ENCODE measurements at places on chromosomes 6 and 20.
A peak's percentile ranks its signal among the peaks of the same experiment; 100 is the strongest.

DNA sequence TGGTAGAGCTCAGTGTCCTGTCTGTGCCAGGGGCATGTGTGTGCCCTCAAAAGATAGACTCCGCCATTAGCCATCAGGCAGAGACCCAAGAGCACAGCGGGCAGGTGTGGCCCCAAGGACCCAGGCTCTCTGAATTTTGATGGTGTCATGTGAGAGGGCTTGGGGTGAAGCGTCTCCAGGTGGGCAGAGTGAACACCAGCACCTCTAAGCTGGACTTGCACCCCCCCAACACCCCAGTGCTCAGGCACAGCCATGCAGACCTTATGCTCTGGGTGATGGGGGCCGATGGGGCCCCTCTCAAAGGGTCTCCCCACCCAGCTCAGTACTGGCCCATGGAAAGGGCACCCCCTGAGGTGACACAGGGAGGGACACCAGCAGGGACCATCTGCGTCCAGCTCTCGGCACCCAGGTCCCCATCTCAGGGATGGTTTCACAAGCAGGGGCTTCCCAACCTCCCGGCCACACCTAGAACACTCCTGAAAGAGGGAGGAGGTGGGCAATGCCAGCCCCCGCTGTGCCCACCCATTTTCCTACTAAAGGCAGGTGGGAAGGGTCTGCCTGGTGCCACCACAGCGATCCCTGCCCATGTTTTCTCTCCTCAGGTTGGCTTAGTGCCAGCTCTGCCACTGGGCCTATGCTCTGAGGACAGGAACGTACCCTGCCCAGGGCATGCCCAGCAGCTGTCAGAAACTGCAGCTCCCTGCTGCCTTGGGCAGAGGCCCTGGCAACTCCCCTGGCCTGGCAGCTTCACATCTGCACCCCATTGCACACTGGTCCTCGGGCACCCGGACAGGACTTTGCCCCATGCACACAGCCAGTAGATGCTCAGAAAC is 3.5 kb downstream of the CST7 start:
- DNase-seq: peak; percentile 15

- DNase-seq: no peak
Observed at GRCh38 chr6:168825226-168826077, 384.5 kb downstream of the SMOC2 start.

DNA sequence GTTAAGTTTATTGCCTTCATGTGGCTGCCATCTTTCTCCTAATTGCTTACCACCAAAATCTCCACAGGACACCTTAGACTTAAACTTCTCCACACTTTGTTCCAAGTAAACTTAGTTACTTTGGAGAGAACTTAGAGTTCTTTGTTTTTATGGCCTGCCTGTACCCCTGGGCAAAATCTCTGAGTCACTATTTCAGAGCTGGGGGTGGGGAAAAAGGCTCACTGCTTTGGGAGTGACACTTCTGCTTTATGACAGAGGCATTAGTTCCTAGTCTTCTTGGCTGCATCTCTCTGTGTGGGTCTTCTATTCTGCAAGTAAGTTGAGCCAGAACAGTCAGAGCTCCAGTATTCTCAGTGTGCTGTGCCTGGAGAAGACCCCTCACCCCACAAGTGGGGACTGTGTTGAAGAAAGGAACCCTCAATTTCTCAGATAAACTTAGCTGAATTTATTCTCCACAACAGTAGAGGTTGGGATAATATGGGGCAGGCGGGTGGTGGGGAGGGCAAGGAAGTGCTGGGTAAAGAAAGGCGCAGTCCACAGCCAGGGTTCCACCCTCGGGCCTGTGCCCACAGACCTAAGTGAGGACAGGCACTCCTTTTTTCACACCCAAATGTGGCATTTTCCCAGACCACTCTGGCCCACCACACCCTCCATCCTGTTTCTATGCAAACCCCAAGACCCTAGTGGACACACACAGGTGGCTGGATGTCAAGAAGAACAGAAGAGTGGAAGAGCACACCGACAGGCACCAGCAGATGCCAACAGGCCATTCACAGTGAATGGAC is 636.6 kb upstream of the MAN1A1 start:
- no peak for DNase-seq

- no peak for DNase-seq
Observed at GRCh38 chr20:25273541-25274358, 25.9 kb downstream of the PYGB start.

GRCh38 chr6:35392111-35392702 is 49.8 kb downstream of the PPARD start:
- DNase-seq: peak; percentile 94

- DNase-seq: no peak
Observed at GRCh38 chr20:61881416-61881815, 184.3 kb downstream of the TAF4 start.

DNA sequence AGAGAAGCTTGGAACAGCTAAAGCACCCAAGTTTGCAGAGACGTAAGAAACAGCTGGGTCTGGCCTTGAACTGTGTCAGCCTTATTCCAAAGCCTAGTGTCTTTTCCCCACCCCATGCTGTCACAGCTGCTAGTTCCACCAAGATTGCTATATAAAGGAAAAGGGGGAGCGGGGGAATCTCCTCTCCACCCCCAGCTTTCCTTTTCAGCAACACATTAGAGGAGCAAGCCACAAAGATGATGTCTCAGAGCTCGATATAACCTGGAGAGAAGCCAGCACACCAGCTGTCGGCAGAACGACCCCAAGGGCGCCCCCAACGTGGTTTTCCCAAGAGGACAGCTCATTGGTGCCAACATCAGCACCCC is 36.5 kb downstream of the ATP9A start:
- DNase-seq: no peak

- no peak for DNase-seq
Observed at GRCh38 chr6:170460641-170461040, 92.5 kb downstream of the PSMB1 start.

DNA sequence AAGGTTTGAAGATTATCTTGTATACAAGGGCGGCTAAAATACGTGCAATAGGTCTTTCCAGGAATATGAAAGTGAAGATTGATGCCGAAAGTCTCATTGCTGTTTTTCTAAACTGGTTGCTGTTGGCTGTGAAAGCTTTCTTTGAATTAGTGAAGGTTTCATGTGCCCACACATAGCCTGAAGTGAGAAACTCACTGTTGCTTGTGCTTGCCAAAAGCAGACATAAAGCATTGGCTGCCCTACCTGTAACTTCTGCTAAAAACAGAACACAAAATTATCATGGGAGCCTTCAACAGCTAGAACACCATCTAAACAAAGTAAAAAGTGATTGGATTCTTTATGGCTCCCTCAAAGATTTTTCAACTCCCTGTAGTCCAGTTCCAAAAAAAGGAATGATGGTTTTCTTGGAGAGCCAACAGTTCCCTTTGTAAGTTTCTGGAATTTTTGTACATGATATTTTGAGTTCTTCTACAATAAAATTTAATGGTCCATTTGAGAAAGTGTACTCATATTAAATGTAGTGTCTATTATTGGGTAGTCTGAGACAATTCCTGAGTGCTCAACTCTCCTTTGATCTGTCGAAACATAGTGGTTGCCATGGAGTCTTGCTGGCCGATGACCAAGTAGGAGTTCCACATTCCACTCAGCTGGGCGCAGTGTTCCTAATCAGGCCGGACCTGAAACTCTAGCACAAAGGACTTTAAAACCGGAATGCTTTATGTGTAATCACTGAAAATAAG is 68.5 kb downstream of the PLEKHG1 start:
- peak; percentile 92 for DNase-seq

DNA sequence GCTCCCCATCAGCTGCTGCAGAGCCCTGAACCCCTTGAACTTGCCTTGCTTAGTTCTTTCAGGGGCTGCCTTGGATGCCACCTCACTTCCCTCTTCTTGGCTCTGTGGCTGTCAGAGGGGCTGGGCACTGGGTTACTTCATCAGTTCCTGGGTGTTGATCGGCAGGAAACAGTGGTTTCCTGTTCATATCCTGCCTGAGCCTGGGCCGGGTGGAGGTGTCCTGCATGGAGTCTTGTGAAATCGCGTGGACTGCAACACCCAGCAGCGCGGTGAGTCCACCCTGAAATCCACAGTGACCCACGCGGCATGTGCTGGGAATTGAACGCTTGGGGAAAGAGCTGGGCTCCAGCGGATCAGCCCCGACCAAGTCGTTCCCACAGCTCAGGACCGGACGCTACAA is 97.5 kb downstream of the CDH26 start:
- no peak for DNase-seq

DNA sequence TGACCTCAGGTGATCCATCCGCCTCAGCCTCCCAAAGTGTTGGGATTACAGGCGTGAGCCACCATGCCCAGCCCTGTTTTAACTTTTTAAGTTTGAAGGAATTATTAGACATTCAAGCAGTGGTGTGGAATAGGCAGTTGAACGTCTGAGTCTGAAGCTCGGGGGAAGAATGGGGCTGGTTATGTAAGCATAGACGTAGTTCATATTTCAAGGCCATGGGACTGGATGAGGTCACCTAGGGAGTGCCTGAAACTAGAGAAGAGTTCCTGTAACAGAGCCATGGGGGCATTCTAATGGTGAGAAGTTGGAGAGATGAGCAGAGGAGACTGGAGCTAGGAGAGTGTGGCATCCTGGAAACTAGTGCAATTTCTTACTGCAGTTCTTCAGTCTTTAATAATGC is 6.4 kb downstream of the CDKAL1 start:
- DNase-seq: no peak

DNA sequence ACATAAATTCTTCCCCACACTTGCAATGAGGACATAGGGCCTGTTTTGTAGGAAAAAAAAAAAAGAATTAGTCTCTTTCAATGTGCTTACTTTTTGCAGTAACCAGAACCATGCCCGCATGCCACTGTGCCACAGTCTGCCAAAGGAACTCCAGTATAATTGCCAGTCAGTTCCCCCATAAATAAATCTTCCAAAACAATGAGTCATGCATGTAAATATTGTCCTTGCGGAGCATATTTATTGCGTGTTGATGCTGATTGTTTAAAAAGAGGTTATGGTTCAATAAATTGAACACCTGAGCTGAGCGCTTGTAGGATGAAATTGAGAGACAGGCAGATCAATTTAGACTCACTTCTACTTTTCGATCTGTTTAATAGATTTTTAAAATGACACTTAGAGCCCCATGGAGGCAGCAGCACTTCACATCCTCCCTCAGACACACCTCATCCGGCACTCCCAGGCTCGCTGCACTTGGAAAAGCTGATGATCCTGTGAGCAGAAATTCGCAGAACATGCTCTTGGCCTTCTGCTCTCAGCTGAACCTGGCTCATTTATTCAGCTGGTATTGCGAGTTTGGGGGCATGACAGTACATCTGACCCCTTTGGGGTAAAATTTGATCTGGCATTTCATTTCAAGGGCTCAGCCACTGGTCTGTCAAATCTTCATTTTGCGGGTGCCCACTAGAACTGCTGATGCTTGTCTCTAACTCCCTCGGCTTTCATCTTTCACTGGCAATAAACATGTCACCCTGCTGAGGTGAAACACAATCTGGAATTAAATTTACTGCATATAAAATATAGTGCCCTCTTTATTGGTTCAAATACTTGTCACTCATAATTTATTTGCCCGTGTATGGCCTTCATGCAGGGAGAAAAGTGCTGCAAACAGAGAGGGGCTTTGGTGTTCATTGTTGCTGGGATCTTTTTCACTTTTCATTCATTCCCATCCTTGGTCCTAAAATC is 371.1 kb upstream of the POU3F2 start:
- DNase-seq: no peak

DNA sequence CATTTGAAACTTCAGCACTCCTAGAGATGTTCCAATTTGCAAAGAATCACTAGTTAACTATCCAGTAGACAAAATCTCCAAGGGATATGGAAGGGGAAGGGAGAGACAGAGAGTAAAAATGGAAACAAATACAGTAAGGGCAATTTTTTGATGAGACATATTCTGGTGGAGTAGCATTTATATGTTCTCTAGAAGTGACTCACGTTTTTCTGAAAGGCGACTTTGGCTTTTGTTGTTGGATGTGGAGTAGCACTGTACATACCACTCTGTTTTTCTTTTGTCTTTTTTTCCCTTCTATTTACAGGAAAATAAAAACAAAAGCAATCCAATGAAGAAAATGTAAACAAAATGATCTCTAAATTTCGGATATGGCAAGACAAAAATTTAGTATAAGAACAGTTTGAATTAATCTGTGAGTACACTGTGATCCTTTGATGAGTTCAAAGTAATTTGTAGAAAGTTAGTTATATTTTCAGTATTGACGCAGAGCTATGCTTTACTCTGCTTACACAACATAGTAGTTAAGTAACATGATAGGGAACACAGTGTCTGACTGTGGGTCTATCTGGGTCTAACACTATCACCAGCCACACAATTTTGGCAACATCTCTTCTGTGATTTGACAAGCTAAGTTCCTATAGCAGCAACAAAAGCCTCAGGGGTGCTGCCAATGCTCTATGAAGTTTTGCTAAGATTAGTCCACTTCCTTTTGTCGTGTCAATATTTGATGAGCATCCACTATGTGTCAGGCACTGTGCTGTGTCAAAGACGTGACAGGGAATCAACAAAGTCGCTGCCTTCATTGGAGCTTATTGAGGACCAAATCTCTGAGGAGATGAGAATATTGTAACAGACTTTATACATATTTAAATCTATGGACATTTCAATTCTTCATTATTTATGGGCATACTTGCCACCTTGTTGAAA is 27.3 kb upstream of the TAGAP start:
- DNase-seq: peak; percentile 5

GRCh38 chr20:20085812-20086211 is 33.5 kb downstream of the CFAP61 start:
- no peak for DNase-seq

DNA sequence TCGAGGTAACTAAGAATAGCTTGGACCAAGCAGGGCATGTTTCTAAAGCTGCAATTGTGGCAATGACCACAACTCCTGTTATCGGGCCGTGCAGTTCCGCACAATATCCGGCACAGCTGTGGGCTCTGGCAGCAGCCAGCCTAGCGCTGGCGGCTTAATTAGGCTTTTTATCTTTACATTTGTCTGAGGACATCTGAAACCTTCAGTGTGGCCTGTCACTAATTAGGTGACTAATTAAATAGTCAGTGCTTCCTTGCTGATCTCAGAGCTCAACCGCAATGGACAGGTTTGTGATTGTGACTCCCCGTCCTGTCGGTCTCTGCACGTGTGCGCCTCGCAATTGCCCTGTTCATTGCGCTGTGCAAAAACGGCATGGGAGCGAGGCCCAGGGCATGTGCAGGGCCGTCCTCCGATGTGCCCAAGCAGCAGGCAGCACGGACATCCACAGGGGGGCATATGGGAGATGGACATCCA is 134.8 kb upstream of the INSM1 start:
- DNase-seq: no peak

- DNase-seq: no peak
Observed at GRCh38 chr6:43511824-43512415, 1.8 kb upstream of the LRRC73 start.

GRCh38 chr20:50909413-50909812 is 21.8 kb downstream of the ADNP start:
- no peak for DNase-seq

Measured in colonic mucosa (tissue), 4 donors.